Amniotic stem cell (primary cell): ENCODE measurements at places on chromosomes 6 and 20.

DNA sequence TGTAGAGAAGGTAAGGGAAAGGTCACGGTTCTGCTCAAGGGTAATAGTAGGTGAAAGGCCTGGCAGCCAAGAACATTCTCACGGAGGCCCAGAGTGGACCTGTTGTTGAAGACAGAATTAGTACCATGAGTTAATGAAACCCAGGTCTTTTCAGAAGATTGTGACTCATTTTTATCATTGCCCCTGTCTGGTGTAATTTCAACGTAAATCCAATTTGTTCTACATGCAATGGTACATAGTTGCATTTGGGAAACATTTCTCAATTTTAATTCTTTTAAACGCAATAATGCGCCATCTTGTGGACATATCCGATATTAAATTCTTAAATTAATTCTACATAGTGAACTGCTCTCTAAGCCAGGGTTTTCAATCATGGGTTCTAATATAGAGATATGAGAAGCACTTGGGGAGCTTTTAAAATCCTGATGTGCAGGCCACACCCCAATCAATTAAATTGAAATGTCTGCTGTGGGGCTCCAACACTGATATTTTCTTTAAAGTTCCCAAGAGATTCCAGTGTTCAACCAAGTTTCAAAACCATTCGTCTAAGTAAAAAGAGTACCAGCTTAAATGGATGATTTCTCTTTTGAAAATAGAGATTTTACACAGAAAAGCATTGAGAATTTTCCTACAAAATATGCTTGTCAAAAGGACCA is 257.4 kb downstream of the PLCB1 start:
- DNase-seq: peak; percentile 48

- DNase-seq: no peak
These were observed 213.5 kb upstream of the ARID1B start for GRCh38 chr6:156563714-156564113.

DNA sequence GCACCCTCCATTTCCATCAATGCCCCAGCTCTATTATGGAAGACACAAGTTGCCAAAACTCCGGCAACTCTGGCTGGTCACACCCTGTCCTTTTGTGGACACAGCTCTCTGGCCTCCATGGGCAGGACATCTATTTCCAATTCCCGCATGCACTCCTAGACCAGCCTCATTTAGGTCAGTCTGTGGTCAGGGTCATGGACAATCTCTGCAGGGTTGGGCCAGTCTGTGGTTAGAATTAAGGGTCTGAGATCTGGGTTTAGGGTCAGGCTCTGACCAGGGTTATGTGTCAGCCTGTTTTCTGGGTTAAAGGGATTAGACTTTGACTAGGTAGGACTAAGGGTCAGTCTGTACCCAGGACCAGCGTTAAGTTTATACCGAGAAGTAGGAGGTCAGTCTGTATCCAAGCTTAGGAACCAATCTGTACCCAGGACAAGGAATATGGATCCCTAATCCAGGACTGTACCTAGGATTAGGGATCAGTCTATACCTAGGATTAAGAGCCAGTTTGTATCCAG is 82.4 kb downstream of the VEGFA start:
- no peak for DNase-seq

DNA sequence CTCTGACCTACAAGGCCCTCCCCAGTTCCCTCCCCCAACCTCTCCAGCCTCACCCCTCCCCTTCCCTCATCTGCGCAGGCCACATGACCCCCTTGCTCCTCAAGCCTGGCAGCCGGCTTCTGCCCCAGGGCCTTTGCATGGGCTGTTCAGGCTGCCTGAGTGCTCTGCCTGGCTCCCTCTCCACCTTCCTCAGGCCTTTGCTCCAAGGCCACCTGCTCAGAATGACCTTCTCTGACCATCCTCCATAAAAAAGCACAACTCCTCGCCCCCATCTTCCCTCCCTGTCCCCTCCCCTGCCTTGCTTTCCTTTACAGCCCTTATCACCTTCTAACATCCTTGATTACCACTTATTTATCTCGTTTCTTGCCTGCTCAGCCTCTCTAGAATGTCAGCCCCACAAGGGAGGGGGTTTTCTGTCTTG is 38.7 kb downstream of the SPDEF start:
- DNase-seq: no peak

- no peak for DNase-seq
These were observed 192.4 kb downstream of the ZFAND3 start for GRCh38 chr6:38011937-38012336.

DNA sequence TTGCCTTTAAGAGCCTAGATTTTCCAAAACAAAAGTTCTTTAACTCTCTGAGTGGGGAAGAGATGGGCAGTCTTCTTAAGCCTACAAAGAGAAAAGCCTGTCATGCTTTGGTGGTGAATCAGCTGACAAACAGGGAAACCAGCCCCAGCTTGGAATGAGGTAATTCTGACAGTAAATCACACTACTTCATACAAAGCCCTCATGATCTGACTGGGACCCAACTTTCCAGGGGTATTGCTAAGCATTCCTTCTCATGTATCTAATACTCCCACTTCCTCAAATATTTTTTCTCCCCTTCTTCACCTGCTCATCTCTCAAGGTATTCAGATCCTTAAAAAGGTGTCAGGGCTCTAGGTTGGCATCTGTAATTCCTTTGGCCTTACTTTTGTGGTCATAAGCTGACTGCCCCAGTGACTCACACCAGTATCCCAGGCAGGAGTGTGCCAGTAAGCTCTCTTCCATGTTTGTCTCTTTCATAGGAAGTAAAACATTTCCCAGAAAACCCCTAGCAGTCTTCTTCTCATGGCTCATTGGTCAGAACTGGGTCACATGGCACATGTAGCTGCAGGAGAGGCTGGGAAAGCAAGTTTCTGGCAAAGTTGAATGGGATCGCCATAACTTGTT is 15.0 kb upstream of the TBC1D22B start:
- peak; percentile 91 for DNase-seq

GRCh38 chr6:29941471-29941870 is 861 bp upstream of the HLA-A start:
- no peak for DNase-seq

- DNase-seq: no peak
These were observed 189.9 kb downstream of the EYA4 start for GRCh38 chr6:133431031-133431430.

- DNase-seq: no peak
These were observed 296.9 kb downstream of the OGFRL1 start for GRCh38 chr6:71585472-71585871.

DNA sequence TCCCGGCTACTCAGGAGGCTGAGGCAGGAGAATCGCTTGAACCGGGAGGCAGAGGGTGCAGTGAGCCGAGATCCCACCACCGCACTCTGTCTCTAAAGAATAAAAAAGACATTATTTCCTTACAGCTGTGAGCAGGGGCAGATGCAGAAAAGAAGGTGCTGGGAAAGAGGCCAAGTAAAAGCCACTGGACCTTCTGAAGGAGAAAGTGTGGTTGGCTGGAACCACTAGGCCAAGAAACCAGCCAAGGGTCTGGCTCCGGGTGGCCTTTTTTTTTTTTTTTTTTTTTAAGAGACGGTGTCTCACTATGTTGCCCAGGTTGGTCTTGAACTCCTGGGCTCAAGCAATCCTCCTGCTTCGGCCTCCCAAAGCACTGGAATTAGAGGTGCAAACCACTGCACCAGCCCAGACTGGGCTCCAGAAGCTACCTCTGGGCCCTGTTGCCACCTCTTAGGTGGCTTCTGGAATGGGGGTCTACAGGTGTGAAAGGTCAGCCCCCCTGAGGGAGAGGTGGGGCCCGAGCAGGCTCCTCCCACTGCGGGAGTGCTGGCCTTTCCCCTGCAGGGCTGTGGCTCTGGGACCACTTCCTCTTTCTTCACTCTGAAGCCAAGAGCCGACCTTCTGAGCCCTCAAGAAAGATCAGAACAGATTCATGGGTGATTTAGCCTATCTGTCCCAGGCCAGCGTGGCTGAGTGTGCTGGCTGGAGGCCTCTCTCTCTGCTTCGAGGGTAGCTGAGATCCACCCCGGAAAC is at the start of gene FGD2:
Gene FGD2 (plus strand): TSS at position 595 of the 750 bp plus-strand sequence. CDS start 163 bp downstream, outside the sequence.
- DNase-seq: no peak

DNA sequence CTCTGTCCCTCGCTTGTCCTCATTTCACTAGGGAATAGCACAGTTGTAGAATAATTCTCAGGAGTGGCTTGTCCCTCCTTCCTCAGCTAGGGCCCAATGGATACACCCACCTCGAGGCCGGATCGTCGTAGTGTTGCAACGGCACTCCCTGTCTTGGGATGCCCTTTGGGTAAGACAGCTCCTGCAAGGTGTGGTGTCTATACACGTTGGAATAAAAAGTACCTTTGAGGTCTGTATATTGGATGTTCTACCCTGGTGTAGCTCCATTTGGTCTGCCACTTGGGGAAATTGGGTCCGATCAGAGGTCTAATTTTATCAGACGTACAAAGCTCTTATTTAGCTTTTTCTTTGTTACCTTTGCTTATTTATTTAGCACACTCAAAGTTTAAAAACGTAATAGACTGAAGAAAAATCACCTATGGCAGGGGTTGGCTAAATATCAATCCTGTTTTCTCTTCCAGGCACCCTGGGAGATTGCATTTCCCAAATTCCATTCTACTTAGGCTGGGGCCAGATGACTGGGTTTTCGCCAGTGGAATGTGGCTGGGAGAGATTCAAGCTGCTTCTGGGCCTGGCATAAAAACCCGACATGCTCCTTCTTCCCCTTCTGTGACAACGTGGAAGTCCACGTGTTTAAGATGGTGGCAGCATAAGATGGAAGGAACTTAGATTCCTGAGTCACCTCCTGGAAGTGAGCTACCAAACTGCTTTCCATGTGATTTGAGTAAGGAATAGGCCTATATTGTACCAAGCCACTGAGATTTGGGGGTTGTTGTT is 82.3 kb upstream of the CD83 start:
- peak; percentile 57 for DNase-seq

- no peak for DNase-seq
These were observed 8.8 kb downstream of the CDKAL1 start for GRCh38 chr6:20542927-20543602.

- DNase-seq: peak; percentile 73
These were observed 59.5 kb downstream of the TRIM38 start for GRCh38 chr6:26022132-26022472.

GRCh38 chr6:170293341-170294231 is 2.7 kb upstream of the DLL1 start:
- DNase-seq: no peak

GRCh38 chr6:81766482-81767069 is 14.1 kb upstream of the TENT5A start:
- DNase-seq: peak; percentile 48

- no peak for DNase-seq
These were observed 54.2 kb downstream of the TBC1D7 start for GRCh38 chr6:13273931-13274706.

GRCh38 chr6:30163918-30164654 is 740 bp downstream of the TRIM15 start:
- no peak for DNase-seq

GRCh38 chr6:43947860-43948259 is 177.8 kb downstream of the VEGFA start:
- DNase-seq: no peak

GRCh38 chr20:584161-584970 is 25.7 kb downstream of the TCF15 start:
- DNase-seq: no peak

DNA sequence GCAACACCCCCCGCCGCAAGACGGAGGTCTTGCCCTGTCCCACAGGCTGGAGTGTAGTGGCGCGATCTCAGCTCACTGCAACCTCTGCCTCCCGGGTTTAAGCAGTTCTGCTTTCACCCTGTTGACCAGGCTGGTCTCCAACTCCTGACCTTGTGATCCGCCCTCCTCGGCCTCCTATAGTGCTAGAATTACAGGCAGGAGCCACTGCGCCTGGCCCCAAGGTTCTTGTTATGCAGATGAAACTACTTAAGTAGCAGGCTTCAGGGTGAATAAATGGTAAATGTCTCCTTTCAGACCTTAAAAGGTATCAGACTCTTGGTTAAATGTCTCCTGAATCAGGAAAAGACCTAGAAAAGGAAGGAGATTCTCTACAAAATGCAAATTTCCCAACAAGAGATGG is 95.4 kb upstream of the TMEM181 start:
- no peak for DNase-seq

DNA sequence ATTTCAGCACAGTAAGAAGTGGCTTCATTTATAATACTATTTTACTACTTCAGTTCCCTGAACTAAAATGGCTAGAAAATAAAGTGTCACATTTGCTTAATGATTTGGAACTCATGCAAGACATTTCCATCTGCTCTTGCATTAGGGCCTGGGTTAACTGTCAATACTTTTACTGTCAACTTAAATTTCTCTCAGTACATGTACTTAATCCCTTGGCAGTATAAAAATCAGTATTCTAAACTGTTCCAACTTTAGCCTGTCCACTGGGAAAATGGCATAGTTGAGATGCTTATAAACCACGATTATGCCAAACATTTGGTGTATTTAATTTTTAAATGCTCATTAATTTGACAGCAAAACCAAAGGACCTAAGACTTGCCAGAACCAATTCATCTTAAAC is 154.5 kb downstream of the ASCC3 start:
- DNase-seq: no peak

- DNase-seq: no peak
These were observed 19.7 kb upstream of the ULBP3 start for GRCh38 chr6:150088481-150089154.

DNA sequence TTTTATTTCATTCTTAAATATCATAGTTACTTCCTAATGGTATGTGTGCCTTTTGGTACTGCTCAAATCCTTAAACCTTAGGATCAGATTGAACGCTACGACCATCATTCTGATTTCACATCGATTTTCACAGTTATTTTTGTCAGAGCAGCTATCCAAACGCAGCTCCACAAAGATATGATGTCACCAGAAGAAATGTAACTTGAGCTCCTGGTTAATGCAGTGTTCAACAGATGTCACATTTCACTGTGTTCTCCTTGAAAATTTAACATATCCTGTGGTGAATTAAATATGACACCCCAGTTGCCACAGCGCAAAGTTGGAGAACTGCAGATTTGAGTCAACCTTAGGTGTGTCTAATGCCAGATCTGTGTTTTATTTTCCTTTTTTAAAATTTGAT is 81.4 kb downstream of the CTNNBL1 start:
- DNase-seq: no peak

- no peak for DNase-seq
These were observed 70.4 kb upstream of the SMIM28 start for GRCh38 chr6:138307352-138307751.

DNA sequence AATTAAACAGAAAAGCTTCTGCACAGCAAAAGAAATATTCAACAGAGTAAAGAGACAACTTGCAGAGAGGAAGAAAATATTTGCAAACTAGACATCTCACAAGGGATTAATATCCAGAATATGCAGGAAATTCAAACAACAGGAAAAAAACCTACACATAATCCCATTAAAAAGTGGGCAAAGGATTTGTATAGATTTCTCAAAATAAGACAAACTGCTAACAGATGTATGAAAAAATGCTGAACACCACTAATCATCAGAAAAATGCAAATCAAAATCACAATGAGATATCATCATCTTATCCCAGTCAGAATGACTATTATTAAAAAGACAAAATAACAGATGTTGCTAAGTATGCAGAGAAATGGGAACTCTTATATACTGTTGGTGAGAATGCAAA is 129.6 kb downstream of the SYNDIG1 start:
- no peak for DNase-seq

DNA sequence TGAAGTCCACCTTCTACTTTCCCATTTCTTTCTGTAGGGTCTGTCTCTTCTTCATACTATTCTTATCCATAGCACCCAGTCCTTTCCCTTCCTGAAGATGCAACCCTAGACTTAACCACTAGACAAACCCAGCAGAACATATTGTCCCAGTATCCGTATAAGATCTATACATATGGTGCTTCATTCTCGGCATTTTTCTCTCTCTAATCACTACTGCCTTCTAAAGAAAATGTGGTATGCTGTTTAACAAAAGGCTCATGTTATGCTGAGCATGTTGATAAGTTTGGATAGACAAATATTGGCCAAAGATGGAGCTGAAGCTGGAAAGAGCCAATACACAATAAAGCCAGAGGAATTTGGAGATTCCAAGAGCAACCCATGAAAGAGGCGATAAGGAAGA is 212.6 kb downstream of the MAFB start:
- no peak for DNase-seq
